Stimulated activated naive CD4-positive, alpha-beta T cell treated with Interleukin-2 at 50 U/mL for 16 hours (primary cell): ENCODE measurements at places on chromosomes 6 and 20.

GRCh38 chr6:112717401-112717800 is 370.3 kb downstream of the RFPL4B start:
- DNase-seq = no peak

- DNase-seq = no peak
Observed at GRCh38 chr6:134593887-134594286, 276.0 kb upstream of the SGK1 start.

DNA sequence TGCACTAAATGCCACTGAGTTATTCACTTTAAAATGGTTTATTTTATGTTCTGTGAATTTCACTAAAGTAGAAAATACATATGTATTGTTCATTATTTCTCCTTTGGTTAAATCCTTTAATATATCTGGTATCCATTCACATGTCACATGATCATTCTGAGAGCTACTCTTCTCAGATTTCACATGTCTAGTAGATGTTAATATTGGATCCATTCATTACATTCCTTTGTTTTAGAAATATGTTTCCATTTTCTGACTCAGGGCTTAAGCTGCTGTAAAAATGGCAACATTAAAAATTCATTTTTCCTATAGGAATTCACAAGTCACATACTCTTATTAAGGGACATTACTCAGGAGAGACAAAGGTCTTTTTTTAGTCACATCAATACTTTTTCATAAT is 205.4 kb downstream of the ZFAND3 start:
- DNase-seq = no peak

DNA sequence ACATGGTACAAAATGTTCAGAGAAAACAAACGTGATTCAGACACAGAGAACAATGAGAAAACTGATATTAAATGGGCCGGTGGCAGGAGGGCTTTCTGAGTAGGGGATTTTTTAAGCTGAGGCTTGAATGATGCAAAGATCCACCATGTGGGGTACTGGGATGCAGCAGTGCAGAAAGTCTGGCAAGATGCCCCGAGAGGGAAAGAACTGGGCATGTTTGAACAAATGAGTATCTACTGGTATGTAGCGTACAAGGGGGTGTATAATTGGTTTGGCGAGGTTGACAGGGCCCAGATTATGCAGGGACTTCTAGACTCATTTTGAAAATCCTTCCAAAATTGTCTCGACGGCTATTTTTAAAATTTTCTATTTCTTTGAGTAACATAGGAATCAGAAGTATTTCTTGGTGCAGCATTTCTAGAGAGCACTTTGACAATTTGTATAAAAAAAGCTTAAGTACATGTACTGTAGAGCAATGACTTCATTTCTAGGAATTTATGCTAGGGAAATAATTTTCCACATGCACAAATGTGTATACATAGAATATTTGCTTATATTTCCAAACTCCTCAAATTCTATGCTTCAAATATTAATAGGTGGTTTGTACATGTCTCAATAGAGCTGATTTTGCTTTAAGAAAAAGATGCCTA is 119.6 kb upstream of the DOK5 start:
- no peak for DNase-seq

- DNase-seq = no peak
Observed at GRCh38 chr6:56435754-56436153, 188.4 kb upstream of the COL21A1 start.

GRCh38 chr6:128168244-128168643 is 267.4 kb upstream of the THEMIS start:
- no peak for DNase-seq

GRCh38 chr20:36493051-36493800 is 48.1 kb upstream of the MYL9 start:
- DNase-seq = no peak

GRCh38 chr20:9663423-9663822 is 149.0 kb downstream of the LAMP5 start:
- no peak for DNase-seq

- DNase-seq = peak; percentile 65
Observed at GRCh38 chr20:34824806-34825529, 483 bp downstream of the NCOA6 start.

GRCh38 chr6:33915134-33915533 is 111.3 kb upstream of the MLN start:
- DNase-seq = peak; percentile 3

DNA sequence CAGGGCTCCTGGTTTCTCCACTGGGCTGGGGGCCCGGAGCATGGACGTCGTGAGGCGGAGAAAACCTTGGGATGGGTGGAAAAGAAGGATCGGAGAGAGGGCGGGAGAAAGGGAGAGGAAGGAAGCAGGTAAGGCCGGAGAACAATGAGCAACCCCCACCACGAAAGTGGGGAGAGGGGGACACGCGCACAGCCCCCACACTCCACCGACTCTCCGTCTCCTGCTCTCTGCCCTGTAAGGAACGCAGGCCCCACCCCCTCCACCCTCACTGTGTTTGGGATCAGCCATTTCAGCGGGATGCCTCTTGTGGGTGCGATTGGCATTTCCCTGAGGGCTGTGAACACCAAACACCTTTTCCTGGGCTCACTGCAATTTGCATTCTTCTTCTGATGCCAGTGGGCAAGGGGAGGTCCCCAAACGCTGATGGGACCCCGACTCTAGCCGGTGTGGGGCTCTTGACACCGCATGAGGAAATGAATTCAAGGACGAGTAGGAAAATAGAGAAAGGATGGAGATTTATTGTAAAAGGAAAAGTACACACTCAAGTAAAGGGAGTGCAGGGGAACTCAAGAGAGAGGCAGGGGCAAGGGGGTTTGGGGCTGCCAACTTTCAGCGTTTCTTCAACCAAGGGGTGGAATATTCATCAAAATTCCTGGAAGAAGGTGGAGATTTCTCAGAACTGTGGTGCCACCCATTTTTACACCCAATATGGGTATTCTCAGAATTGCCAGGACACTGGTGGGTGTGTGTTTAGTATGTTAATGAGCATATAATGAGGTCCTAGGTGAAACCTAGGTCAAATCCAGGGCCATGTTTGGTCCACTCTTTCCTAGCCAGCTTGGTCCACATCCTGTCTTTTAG is 13.1 kb upstream of the RAET1L start:
- DNase-seq = no peak

- no peak for DNase-seq
Observed at GRCh38 chr6:112005013-112005371, 48.9 kb upstream of the CCN6 start.

DNA sequence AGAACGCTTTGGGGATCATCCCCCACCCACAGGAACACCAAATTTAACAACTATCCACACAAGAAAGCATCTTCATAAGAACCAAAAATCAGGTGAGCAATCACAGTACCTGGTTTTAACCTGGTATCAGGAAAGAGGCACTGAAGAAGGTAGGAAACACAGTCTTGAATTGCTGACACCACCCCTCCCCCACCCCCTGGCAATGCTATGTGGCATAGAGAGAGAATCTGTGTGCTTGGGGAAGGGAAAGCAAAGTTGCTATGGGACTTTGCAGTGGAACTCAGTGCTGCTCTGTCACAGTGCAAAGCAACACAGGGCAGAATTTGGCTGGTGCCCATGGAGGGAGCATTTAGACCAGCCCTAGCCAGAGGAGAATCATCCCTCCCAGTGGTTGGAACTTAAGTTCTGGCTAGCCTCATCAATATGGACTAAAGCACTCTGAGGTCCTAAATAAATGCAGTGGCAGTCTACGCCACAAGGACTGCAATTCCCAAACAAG is 565.5 kb downstream of the EPM2A start:
- DNase-seq = no peak

DNA sequence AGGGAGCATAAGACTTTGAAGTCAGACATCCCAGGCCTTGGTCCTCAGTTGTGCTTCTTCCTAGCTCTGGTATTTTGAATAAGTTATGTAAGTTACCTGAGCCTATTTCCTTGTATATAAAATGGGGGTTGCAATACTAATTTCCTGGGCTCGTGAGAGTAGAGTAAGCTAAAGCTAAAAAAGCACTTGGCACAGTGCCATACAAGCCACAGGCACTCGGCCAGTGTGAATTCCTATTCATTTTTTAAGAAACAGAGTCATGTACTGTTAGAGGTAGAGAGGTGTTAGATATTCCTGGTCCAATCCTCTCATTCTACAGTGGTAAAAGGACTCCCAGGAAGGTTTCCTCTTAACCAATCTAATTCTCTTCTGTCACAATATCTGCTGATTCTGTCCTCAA is 79.6 kb upstream of the EPB41L1 start:
- DNase-seq = no peak

DNA sequence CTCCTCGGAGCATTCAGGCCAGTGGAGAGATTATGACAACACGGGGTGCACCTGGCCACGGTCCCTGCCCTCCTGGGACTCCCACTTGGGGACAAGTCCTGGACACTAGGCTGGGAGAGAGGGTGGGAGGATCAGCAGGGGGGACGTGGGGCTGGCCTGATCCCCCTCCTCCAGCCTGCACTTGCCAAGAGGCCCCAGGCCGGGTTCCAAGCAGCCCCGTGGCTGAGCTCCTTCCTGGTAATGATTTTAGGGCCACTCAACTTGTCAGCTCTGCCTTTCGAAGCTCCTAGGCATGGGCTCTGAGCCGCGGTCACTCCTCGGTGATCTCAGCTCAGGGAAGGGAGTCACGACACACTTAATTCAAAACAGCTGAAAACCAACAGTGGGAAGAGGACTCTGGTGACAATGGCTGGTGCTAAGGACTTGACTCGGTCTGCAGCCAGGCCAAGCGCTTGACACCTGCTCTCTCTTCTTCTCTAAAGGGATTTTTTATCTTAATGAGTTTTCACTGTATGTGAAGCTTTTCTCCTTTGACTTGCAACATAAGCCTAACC is 161.7 kb downstream of the BMP7 start:
- DNase-seq = no peak

- no peak for DNase-seq
Observed at GRCh38 chr6:109693111-109693510, 2.0 kb downstream of the FIG4 start.

DNA sequence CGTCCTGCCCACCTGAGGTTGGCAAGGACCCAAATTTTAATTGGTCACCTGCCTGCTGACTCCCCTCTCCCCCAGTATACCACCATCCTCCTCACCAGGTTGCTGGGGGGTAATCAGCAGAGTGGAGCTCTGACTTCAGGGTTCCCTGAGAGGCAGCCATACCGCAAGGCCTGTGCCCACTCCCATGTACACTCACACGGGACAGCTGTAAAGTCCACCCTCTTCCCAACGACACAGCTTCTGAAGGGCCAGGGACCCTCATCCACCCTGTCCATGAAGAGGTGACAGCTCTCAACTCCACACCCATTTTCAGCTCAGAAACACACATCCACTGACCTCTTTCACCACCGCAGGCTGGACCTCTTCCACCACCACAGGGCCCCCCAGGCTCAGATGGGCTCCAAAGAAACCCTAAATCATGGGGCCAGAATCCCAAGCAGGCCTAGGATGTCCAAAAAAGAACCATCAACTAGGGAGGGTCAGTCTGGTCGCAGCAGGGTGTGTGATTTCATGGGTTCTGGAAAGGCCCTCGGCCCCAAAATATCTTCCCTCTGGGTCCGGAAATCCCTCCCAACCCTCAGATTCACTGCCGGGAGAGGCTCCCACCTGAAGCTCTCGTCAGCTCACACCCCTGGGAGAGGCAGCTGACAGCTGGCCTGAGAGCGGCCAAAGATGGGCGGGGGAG is 30.0 kb downstream of the TFEB start:
- DNase-seq = no peak

- DNase-seq = no peak
Observed at GRCh38 chr20:51966296-51966971, 164.1 kb upstream of the SALL4 start.

DNA sequence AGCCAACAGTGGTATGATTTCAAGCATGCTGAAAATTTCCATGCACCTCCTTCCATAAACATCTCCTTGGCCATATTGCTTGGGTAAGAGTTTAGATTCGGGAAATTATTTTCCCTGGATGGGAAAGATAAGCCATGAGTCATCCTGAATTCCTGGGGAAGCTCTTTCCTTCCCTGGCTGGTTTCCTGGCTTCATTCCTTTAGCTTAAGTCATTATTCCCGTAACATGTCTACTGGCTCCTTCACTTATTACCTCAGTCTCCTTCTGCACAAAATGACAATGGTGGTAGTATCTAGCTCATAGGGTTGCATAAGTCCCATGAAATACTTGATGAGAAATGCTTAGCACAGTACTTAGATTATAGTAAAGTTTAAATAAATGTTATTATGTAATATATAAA is 27.6 kb downstream of the TINAG start:
- no peak for DNase-seq

DNA sequence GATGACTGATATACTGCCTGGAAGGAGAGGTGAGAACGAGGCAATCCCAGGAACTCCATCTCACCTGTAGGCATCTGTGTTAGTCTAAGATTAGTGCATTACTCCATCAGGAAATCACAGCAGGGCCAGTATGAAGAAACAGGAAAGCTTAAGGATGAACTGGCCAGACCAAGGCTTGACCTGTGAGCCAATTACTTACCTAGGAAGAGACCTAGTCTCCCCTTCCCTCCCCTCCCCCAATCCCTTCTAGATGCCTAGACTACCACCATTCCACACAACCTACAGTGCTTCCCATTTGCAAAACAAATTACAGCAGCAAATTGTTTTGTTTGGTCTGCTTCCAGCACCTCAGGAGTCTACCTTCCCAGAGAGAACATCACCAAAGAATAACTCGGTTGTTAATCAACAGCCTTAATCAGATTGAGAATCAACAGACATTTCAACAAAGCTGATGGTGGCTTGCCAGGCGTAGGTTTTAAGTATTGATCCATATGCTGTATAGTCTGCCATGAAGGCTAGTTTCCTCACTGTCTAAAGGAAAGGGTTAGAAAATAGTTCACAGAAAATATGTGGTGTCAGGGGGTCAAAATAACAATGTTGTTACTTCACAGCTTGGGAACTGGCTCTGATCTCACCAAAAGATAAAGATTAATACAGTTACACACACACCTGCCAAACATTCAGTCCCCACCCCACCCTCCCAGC is 10.1 kb downstream of the PKHD1 start:
- DNase-seq = no peak
